Endothelial cell (in vitro differentiated cells): ENCODE measurements at places on chromosomes 3 and 15. TPM values are rescaled to one million over a fixed set of nuclear protein-coding genes. Genes with fewer than 3 reads are reported as not detected.

The EPHA3 gene
- not detected for total RNA-seq

GRCh38 chr3:29619676-29620075 lies 338.8 kb downstream of the RBMS3 start:
- H3K27me3 ChIP-seq = peaks cover 3% of the 10 kb centered on the region
- no peak overlapping the region for H3K27ac ChIP-seq
- H3K4me3 ChIP-seq = no peak overlapping the region
- DNase-seq = no peak

DNA sequence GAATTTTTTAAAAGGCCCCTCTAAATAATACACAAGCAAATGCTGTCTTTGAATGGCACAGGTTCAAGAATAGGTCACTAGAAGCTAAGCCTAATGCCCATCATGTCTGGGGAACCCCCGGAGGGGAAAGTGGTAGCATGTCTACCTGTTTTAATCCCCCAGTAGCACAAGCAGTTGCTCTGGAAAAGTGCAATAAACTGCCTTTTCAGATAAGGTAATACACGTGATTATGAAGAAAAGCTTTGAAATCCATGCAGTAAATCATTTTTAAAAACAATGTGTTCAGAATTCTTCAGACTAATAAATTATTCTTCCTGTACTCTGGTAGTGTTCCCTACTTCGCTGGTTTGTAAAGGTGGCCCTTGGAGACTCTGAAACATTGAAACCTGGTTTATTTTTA lies 922.2 kb downstream of the ROBO1 start:
- H3K27ac ChIP-seq = no peak overlapping the region
- no peak for DNase-seq
- H3K4me3 ChIP-seq = no peak overlapping the region
- peaks cover 3% of the 10 kb centered on the region for H3K27me3 ChIP-seq
- H3K36me3 ChIP-seq = no peaks in the 10 kb centered on the region
- H3K4me1 ChIP-seq = peaks cover 22% of the 10 kb centered on the region

- H3K27me3 ChIP-seq = peaks cover 11% of the 10 kb centered on the region
- no peak for DNase-seq
- H3K4me3 ChIP-seq = no peak overlapping the region
- no peaks in the 10 kb centered on the region for H3K4me1 ChIP-seq
- H3K27ac ChIP-seq = no peak overlapping the region
- H3K36me3 ChIP-seq = no peaks in the 10 kb centered on the region
Observed at GRCh38 chr3:128402319-128402718, 64.4 kb downstream of the DNAJB8 start.

GRCh38 chr3:9514956-9515355 lies 38.7 kb downstream of the LHFPL4 start:
- H3K27me3 ChIP-seq = no peaks in the 10 kb centered on the region
- no peak for DNase-seq
- no peaks in the 10 kb centered on the region for H3K36me3 ChIP-seq
- H3K27ac ChIP-seq = no peak overlapping the region

The CERS3 gene
- total RNA-seq = not detected

GRCh38 chr3:116630494-116630893 lies 79.1 kb upstream of the TUSC7 start:
- peaks cover 1% of the 10 kb centered on the region for H3K27me3 ChIP-seq
- DNase-seq = no peak
- no peak overlapping the region for H3K27ac ChIP-seq
- no peaks in the 10 kb centered on the region for H3K36me3 ChIP-seq
- H3K4me3 ChIP-seq = no peak overlapping the region

GRCh38 chr3:1967525-1967924 lies 131.1 kb upstream of the CNTN4 start:
- no peak overlapping the region for H3K27ac ChIP-seq
- no peaks in the 10 kb centered on the region for H3K36me3 ChIP-seq
- no peaks in the 10 kb centered on the region for H3K27me3 ChIP-seq
- no peak for DNase-seq

DNA sequence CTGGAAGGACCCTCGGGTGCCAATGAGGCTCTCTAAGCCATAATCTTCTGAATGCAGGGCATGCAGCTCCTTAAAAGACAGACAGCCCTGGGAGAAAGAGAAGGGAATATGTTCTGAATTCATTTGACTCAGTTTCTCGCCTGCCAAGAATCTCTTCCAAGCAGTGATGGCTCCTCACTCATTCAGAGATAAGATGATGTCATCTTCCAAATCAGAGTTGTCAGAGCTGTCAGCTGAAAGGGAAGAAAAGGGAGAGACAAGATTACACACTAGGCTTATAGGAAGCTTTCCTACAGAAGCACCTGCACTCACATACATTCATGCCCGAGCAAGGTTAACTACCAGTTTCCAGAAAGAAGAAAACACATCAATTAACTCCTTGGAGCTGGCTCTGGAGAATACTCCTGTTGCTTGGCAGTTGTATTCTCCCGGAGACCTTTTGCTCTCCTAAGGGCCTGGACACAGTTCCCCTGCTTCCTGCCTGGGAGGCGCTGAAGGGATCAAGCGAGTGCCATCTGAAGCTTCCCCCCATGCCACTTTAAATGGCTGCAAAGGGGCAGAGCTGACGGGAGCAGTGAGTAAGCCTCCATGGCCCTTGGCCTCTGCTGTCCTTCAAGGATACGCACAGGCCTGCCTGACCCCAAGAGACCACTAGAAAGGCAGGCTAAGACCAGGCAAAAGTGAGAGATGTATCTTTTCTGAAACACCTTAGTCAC lies 7.7 kb downstream of the RBM15B start:
- H3K4me3 ChIP-seq = no peak overlapping the region
- peaks cover 34% of the 10 kb centered on the region for H3K4me1 ChIP-seq
- H3K27me3 ChIP-seq = peaks cover 4% of the 10 kb centered on the region

The LRRC31 gene
- 0.23 TPM for total RNA-seq

DNA sequence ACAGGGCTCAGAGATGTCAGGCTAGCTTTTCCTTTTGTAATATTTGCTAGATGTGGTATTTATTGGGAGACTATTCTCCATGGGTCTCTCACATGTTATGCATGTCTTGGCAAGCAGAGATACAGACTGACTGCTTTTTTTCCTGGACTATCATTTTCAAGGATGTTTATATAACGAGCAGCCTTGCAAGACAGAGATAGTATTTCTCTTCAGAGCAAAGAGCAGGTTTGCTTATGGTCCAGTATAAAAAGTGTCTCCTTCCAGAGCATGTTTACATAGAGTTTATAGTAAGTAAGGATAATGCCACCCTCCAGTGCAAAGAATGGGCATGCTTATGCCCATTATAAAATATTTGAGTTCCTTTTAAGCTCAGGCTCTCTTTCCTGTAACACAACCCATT lies 24.6 kb downstream of the GTF2E1 start:
- DNase-seq = no peak
- no peaks in the 10 kb centered on the region for H3K36me3 ChIP-seq
- peaks cover 29% of the 10 kb centered on the region for H3K4me1 ChIP-seq
- H3K4me3 ChIP-seq = no peak overlapping the region

- no peaks in the 10 kb centered on the region for H3K36me3 ChIP-seq
- peaks cover 6% of the 10 kb centered on the region for H3K4me1 ChIP-seq
- no peak overlapping the region for H3K4me3 ChIP-seq
- H3K27me3 ChIP-seq = no peaks in the 10 kb centered on the region
Observed at GRCh38 chr3:71185733-71186455, 397.6 kb downstream of the FOXP1 start.

The SAMD7 gene
- not detected for total RNA-seq

GRCh38 chr3:47554335-47554734 lies 24.3 kb downstream of the CSPG5 start:
- H3K27ac ChIP-seq = no peak overlapping the region
- H3K4me1 ChIP-seq = peaks cover 6% of the 10 kb centered on the region
- no peaks in the 10 kb centered on the region for H3K36me3 ChIP-seq
- H3K27me3 ChIP-seq = peaks cover 3% of the 10 kb centered on the region

DNA sequence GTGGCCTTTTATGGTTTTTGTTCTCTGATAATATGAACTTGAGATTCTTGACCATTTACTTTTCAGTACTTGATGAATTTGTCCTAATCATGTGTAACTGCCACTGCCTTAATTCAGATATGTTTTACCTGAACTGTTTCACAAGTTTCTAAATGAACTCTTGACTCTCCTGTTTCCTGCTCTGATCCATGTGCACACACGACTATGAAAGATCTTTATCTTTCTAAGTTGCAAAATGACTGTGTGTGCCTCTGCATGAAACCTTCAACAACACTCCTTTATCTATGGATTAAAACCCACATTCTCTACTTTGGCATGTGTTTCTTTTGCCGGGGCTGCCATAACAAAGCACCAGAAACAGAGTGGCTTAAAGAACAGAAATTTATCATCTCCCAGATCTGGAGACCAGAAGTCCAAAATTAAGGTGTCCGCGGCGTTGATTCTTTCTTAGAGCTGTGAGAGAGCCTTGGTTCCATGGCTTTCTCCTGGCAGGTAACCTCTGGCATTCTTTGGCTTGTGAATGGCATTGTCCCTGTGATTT lies 275.0 kb downstream of the ADAMTSL3 start:
- H3K4me3 ChIP-seq = no peak overlapping the region
- H3K27me3 ChIP-seq = no peaks in the 10 kb centered on the region
- no peaks in the 10 kb centered on the region for H3K36me3 ChIP-seq
- H3K27ac ChIP-seq = no peak overlapping the region

DNA sequence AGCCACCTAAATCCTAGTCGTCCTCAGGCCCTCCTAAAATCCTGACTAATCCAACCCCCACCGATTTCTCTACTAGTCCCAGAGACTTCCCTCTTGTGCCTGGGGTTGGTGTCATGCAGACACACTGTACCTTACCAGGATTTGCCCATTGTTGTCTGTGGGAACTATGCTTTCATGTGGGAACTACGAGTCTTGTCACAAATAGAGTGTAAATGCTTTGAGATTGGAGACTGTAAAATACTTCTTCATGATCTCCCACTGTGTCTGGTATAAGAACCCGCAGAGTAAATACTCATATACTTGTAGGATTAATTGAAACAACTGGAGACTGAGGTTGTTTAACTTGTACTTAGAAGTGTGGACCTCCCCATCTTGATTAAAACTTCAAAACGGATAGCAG lies 11.2 kb downstream of the B3GNT5 start:
- H3K27ac ChIP-seq = no peak overlapping the region
- H3K36me3 ChIP-seq = no peaks in the 10 kb centered on the region
- no peaks in the 10 kb centered on the region for H3K27me3 ChIP-seq
- DNase-seq = no peak
- H3K4me1 ChIP-seq = peaks cover 5% of the 10 kb centered on the region
- H3K4me3 ChIP-seq = no peak overlapping the region

GRCh38 chr15:68217341-68217740 lies 12.2 kb downstream of the CLN6 start:
- H3K4me3 ChIP-seq = no peak overlapping the region
- peaks cover 3% of the 10 kb centered on the region for H3K27me3 ChIP-seq
- no peak overlapping the region for H3K27ac ChIP-seq
- peaks cover 6% of the 10 kb centered on the region for H3K4me1 ChIP-seq
- DNase-seq = no peak

The DNAJA4 gene
- total RNA-seq = 2.1 TPM

DNA sequence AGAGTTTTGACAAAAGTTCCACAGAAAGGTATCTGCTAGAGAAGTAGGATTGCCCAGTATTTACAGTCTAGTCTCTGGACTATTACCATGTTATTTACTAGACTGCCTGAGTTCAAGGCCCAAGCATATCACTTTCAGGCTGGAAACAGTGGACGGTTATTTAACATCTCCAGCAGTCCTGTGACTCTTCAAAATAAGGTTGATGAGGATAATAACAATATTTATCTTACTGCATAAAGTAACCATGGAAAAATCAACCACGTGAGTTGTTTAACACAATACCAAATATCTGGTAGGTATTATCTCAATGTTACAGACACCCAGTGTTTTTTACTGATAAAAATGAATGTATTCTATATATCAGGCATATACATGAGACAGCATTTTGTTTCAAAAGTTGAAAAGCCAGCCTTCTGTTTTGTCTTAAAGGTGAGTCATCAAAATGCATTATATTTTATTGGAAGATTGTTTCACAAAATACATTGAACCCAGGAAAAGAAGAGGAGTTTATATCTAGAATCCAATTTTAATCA lies 535.8 kb downstream of the TBL1XR1 start:
- no peak overlapping the region for H3K4me3 ChIP-seq
- H3K36me3 ChIP-seq = no peaks in the 10 kb centered on the region
- H3K27me3 ChIP-seq = no peaks in the 10 kb centered on the region
- no peak overlapping the region for H3K27ac ChIP-seq
- no peak for DNase-seq
- peaks cover 9% of the 10 kb centered on the region for H3K4me1 ChIP-seq

DNA sequence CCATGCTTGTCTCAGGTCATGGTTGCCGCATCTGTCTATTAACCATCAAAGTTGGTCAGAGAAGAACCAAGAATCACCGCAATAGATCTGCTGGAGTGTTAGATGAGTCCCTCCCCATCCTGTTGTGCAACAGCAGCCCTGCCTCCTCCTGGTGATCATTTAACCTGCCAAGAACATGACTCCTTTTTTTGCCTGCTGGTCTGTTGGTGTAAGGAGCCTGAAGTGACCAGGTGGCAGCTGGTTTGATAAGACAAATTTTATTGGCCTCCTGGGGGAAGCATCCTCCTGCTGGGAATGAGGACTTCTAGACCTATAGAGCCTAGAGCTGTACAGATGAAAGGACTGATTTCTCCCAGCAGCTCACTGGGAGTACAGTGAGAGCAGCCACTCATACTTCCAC lies 43.5 kb upstream of the RAF1 start:
- no peak for DNase-seq
- H3K4me1 ChIP-seq = no peaks in the 10 kb centered on the region
- peaks cover 7% of the 10 kb centered on the region for H3K27me3 ChIP-seq
- no peak overlapping the region for H3K27ac ChIP-seq
- no peaks in the 10 kb centered on the region for H3K36me3 ChIP-seq

DNA sequence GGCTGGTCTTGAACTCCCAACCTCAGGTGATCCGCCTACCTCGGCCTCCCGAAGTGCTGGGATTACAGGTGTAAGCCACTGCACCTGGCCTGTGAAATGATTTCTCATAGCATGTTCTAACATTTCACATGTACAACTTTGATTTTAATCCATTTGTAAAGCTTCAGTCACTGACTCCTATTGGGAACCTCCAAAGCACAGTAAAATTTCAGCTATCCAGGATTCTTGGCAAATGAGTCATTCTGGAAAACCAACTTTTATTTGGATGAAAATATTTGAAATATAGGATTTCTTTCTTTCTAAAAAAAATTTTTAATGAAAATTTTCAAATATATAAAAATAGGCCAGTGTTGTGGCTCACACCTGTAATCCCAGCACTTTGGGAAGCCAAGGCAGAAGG lies 2.7 kb upstream of the LMAN1L start:
- no peak for DNase-seq
- peaks cover 6% of the 10 kb centered on the region for H3K27me3 ChIP-seq
- H3K4me3 ChIP-seq = no peak overlapping the region
- H3K36me3 ChIP-seq = peaks cover under 1% of the 10 kb centered on the region

The AKAP13 gene
- total RNA-seq = 249 TPM

- H3K27ac ChIP-seq = no peak overlapping the region
- no peaks in the 10 kb centered on the region for H3K36me3 ChIP-seq
- peaks cover 4% of the 10 kb centered on the region for H3K27me3 ChIP-seq
- no peak overlapping the region for H3K4me3 ChIP-seq
Observed at GRCh38 chr15:88664151-88664778, 25.4 kb downstream of the ISG20 start.

DNA sequence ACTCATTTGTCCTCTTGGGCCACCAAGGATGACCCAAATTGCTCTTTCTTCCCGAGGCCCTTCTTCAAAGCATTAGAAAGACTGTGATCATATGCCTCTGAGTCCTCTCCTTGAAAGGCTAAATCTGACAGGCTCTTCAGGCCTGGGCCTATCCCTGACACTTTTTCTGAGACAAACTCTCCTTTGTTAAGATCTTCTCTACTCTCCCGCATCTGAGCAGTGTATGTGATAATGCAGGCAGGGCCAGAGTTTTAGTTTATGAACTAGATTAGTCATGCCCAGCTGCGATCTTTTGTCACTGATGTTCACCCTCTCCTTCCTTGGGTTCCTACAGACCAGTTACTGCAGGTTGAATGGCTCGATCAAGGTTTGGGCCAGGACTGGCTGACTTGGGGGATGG lies 39.2 kb downstream of the MASP1 start:
- peaks cover 2% of the 10 kb centered on the region for H3K27me3 ChIP-seq
- no peak overlapping the region for H3K27ac ChIP-seq
- peaks cover 2% of the 10 kb centered on the region for H3K4me1 ChIP-seq
- DNase-seq = no peak
- no peak overlapping the region for H3K4me3 ChIP-seq
